Natural killer cell (primary cell): ENCODE measurements at places on chromosomes 2 and 18. TPM values are rescaled to one million over a fixed set of nuclear protein-coding genes. Genes with fewer than 3 reads are reported as not detected.

DNA sequence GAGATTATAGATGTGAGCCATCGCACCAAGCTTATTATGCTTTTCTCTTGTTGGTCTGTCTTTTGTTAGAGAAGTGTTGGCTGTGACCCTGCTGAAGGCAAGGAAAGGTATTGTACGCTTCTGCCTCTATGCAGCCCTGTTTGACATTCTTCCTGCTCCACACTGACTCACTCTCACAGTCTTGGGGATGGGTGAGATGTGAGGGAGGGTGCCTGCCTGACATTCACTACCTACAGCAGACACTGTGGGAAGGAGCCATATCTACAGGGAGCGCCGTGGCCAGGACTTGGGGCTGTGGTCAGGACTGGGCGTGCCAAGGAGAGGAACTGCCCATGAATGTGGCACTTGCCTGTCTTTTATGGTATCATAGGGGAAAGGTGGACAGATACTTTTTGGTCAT is 43.9 kb upstream of the FHL2 start:
- DNase-seq: no peak

DNA sequence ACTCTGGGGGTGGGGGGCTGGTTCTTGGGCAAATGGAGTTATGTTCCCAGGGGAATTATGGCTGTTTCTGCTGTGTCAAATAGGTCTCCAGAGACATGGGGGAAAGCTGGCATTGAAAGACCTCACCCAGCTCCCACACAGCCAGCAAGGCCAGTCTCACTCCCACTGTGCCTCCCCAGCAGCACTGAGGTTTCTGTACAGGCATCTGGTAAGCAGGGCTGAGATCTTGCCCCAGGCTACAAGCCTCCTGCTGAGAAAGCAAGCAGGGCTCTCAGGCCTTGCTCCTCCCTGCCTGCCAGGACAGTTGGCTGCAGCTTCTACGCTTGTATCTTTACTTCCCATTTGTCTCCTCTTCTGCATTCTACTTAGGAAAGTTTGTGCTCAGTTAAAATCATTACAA is 50.5 kb upstream of the FHOD3 start:
- no peak for DNase-seq

- DNase-seq: no peak
Observed at GRCh38 chr2:54809819-54810218, 86.4 kb downstream of the EML6 start.

Gene GTF2A1L
- not detected for total RNA-seq

DNA sequence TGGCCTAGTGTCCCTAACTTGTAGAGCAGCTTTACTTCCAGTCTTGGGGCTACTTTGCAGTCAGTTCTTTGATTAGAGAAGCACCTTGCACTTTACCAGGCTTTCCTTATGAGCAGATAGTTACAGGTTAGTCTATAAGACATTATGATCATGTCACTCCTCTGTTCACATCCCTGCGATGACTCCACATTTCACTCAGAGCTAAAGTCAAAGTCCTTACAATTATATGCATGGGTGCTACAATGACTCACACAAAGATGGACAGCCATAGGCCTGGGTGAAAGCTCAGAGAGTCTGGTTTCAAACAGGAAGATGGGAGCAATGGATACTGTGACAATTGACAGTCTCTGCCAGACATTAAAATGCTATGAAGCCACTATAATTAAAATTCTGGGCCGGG is 27.1 kb upstream of the SSB start:
- no peak for DNase-seq

Gene PLEKHB2
- total RNA-seq: 77.4 TPM

DNA sequence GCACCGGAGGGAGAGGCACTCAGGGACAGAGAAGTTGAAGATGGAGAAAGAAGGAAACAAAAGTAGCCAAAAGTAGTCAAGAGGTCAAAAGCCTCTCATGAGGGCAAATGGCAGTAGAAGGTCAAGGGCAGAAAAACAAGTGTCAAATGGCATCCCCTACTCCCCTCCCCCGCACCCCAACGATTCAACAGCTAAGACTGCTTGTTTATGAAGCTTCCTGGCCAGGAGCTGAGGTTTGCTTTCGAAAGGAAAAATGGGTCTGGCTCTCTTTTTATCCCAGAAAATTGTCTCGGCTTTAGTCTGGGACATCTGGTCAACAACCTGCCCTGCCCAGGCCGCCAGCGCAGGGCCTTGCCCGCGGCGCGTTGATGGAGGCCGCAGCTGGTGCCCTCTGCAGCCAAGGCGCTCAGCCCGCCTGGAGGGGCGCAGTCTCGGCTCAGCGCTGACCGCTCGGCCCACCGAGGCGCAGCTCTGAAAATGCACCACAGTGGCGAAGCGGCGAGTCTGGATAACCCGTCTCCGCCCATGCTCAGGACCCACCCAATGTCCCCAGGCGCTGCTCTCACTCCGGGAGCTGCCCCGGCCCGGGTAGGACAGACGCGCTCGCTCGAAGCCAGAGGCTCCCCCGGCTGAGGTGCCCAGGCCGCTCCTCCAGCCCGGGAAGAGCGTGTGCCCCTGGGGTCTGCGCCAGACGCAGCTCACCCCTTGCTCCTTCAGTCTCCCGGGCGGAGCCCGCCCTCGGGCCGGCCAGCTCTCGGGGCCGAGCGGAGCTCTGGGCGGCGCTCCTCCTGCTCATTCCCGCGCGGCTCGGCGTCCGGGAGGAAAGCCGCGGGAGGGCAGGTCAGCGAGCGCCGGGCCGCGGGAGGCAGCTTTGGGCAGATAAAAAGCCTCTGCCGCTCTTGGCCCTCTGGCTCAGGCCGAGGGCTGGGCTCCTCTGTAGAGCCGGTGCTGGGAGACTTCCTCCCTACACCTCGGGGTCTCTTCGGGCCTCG is 1.8 kb upstream of the TBR1 start:
- DNase-seq: peak; percentile 21

- DNase-seq: no peak
Observed at GRCh38 chr2:19944205-19944845, 42.5 kb upstream of the TTC32 start.

DNA sequence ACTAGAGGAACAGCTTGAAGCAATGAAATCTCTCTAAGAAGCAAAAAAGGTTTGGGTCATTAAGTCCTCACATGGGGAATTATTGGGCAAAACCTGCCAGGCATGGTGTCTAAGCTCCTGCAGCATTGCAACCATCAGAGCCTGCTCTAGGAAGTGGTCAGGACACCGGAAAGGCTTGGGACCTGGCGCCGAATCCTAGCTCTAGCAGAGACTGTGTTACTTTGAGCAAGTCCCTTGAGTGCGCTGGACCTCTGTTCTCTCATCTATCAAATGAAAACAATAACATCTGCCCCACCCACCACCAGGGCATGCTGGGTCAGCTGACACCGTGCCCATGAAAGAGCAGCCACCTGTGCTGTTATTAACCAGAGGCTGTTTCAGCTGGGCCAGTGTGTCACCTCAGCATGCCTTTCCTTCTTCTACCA is 6.3 kb downstream of the TMEM127 start:
- DNase-seq: no peak

Gene RFX8
- total RNA-seq: 0.68 TPM

Gene ZNF514
- total RNA-seq: 12.4 TPM

DNA sequence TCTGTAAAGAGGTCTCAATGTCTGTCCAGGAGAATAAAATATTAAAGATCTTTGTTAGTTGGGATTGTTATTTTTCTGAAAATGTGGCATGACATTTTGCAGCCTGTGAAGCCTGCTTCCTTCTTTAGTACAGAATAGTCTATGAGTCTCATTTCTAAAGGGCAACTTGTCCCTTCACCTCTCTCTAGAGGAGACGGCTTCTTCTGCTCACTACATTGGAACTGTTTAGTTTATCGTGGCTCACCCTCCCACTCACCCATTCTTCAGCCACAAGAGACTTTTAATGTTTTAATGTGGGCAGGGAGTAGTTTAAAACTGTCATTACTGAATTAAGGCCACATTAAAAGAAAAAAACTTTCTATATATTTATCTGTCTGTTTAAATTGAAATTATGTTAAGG is 161.0 kb downstream of the BARD1 start:
- DNase-seq: no peak

DNA sequence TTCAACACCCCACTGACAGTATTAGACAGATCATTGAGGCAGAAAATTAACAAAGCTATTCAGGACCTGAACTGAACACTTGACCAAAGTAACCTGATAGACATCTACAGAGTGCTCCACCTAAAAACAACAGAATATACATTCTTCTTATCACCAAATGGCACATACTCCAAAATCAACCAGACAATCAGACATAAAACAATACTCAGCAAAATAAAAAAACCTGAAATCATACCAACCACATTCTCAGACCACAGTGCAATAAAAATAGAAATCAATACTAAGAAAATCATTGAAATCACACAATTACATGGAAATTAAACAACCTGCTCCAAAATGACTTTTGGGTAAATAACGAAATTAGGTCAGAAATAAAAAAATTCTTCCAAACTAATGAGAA is 15.8 kb downstream of the PFN4 start:
- no peak for DNase-seq

DNA sequence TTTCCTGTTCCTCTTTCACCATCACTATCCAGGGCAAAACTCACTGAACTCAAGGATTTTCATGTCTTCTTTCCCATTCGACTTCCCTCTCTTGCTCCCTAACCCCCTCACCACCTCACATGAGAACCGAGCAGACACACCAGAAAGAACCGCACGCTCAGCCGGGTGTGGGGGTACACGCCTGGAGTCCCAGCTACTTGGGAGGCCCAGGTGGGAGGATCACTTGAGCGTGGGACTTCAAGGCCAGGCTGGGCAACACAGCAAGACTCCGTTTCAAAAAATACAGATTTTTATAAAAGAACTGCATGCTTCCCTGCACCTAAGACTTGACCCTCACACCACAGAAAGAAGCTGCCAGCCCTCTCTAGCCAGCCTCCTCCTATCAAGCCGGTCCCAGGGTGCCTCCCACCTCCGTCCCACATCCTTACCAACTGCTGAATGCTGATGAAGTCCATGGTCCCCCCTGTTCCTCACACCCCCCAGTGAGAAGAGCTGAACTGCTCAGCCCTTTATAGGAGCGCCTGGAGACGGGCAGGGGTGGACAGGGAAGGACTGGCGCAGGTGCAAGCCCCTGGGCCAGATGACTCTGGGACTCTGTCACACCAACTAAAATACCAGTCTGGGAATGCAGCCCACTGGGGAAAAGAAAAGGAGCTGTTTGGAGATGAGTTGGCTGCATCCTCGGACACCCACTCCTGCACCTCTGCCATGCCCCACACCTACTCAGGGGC is at the start of gene ANKRD23:
Gene ANKRD23 (minus strand): TSS at position 484 of the 731 bp plus-strand sequence. CDS start 29 bp downstream, at position 455.
- no peak for DNase-seq

- peak; percentile 48 for DNase-seq
Observed at GRCh38 chr2:8312861-8313830, 368.7 kb upstream of the ID2 start.

Gene GRB14
- not detected for total RNA-seq

DNA sequence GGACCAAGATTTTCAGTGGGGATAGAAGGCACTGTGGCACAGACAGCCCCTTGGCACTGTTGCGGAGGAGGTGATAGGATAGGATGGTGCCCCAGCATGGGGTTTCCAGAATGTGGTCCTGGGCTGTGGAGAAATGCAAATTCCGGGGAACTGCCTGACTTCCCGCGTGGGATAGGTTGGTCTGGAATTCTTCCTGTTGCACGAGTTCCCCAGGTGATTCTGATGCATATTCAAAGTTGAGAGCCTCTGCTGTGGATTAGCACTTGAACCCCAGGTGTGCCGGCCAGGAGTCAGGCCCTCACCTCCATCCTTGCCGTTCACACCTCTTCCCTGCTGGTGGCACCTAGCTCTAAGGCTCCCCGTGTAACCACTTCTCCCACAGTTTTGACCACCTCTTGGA is 15.5 kb downstream of the NCK2 start:
- no peak for DNase-seq

- DNase-seq: no peak
Observed at GRCh38 chr2:236941551-236941950, 144.1 kb upstream of the COPS8 start.

Gene TXNDC2
- total RNA-seq: not detected

DNA sequence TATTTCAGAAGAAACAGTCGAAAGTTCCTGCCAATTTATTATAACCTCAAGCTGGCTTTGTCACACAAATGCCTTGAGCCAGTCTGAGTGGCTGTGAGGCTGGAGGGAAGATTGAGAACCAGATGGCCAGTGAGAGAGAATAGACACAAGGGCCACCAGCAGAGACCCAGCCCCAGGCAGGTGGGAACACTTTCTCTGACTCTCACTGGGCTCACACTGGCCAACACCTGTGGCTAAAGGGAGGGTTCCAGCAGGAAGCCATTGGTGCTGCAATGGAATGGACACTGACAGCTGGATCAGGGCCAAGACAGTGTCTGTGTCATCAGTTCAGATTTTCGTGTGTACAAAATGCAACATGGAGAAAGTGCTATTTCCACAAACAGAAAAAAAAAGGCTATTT is 29.9 kb downstream of the LOXHD1 start:
- no peak for DNase-seq

DNA sequence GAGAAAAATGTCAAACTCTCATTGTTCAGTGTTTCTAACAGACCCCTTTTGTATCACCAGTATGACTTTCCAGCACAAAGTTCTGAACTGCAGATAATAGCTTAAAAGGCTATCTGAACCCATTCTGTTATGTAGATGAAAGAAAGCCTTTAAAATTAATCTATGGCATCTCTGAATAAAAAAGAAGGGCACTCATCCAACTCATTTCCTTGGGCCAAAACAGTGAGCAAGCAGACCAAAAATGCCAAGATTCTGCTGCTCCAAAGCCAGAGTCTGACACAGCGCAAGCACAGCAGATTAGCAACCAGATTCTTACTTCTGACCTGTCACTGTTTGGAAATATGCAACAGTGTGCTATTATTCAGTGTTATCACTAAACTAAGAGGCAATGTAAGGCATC is 22.6 kb upstream of the ITGA6 start:
- DNase-seq: no peak

DNA sequence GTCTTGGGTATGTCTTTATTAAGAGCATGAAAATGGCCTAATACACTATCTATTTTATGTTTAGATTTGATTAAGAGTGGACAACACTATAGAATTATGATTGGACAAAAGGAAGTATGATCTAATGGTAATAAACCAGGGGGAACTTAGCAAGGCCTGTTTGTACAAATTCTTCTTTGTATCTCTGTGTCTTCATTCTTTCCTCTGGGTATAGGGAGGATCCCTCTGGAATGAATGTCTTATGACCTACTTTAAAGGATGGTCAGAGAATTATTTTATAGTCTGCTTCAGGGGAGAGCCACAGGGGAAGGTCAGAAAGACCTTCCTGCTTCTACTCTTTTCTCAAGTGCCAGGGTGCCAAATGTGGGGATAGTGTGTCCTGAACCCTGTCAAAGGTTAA is 42.8 kb upstream of the FANCL start:
- no peak for DNase-seq

Gene RELCH
- 63.9 TPM for total RNA-seq

Gene GAD1
- total RNA-seq: not detected

Gene FOXI3
- total RNA-seq: not detected

Gene PID1
- total RNA-seq: 3.0 TPM

GRCh38 chr2:54626884-54627283 is 96.6 kb upstream of the EML6 start:
- no peak for DNase-seq

- DNase-seq: no peak
Observed at GRCh38 chr2:179250848-179251504, 13.7 kb downstream of the SESTD1 start.

- DNase-seq: no peak
Observed at GRCh38 chr2:98547092-98547790, 61.1 kb downstream of the COA5 start.

GRCh38 chr2:113218283-113219091 is 44.7 kb downstream of the PSD4 start:
- DNase-seq: no peak

- DNase-seq: no peak
Observed at GRCh38 chr2:100064592-100065428, 77.6 kb downstream of the AFF3 start.

Gene ADD2
- total RNA-seq: 1.4 TPM

- no peak for DNase-seq
Observed at GRCh38 chr2:25821225-25822056, 56.8 kb downstream of the ASXL2 start.

GRCh38 chr2:196218106-196218505 is 46.7 kb upstream of the STK17B start:
- no peak for DNase-seq
